Activated T-helper 2 cell treated with anti-CD3 and anti-CD28 coated beads, Interferon-gamma antibody, Interleukin-2, Interleukin-4, amounts not matched to agents 10 μg/mL and 5 μg/mL and 100 μg/mL, durations not matched to agents 14 hours and 24 hours and 36 hours (primary cell): ENCODE measurements at places on chromosomes 13 and 19.

GRCh38 chr13:71338070-71338469 is 528.9 kb downstream of the DACH1 start:
- no peaks in the 10 kb centered on the region for H3K4me1 ChIP-seq
- DNase-seq: no peak
- H3K27me3 ChIP-seq: no peaks in the 10 kb centered on the region
- H3K36me3 ChIP-seq: no peaks in the 10 kb centered on the region
- no peak overlapping the region for H3K27ac ChIP-seq
- H3K4me3 ChIP-seq: no peak overlapping the region

- H3K27me3 ChIP-seq: peaks cover 54% of the 10 kb centered on the region
- H3K4me1 ChIP-seq: peaks cover 10% of the 10 kb centered on the region
- H3K36me3 ChIP-seq: no peaks in the 10 kb centered on the region
- no peak within 1 kb of the TSS for H3K4me3 ChIP-seq
Measured at GRCh38 chr19:51531349-51532315, at the start of gene SIGLEC6. Gene SIGLEC6 (minus strand): TSS chr19:51531670. CDS start chr19:51531648, 22 bp downstream.

DNA sequence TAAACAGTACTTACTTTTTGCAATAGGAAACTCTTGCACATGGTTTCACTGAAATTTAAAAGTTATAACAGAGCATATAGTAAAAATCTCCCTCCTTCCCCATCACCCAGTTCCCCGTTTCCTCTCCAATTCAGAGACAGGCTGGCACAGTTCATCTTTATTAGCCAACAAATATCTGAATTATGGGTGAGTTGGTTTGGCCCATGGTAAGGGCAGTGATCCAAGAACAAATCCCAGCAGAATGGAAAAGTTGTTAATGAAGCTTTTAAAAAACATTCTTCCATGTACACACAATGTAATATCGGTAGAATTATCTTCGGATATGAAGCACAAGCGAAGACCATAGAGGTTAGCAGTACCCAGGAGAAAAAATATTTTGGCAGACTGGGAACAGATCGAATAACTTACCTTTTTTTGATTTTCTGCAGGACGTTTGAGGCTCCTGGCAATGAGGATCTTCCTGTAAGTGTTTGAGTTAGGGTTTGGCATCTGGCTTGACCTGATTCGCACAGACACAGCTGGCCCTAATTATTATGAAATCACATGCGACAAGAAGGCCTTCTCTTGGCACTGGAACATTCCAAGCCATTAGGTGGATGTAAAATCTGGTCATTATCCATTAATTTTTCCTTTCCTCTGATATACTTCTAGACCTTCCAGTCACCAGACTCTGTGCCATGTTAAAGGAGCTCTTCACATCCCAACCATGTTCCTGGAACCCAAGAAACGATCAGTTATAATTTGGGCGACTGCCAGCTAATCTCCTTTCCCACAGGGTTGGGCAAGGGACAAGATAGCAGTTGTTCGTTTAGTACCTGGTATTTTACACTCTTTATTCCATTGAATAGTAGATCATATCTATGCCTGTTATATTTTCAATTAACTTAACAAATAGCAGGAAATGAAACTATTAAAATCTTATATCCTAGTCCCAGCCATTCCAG is 139.4 kb upstream of the TSC22D1 start:
- no peak for DNase-seq
- no peak overlapping the region for H3K4me3 ChIP-seq
- peaks cover 6% of the 10 kb centered on the region for H3K27me3 ChIP-seq
- H3K36me3 ChIP-seq: no peaks in the 10 kb centered on the region
- no peak overlapping the region for H3K27ac ChIP-seq

DNA sequence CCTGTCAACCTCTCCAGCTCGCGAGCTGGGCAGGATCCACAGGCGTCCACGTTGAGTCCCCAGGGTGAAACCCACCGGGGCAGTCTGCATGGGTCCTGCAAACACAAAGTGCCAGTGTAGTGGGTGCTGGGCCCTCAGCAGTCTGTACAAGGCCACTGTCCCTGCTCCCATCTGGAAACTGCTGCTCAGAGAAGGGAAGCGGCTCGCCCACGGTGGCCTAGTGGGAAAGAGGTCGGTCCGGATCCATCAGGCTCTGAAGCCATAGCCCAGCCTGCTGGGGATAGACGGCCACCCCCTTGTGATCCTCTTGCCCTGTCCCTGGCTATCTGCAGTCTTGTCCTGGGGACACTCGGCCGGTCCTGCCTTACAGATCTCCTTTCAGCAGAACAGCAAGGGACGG is 2.6 kb upstream of the DIRAS1 start:
- no peak overlapping the region for H3K27ac ChIP-seq
- H3K27me3 ChIP-seq: peaks cover 25% of the 10 kb centered on the region
- H3K4me1 ChIP-seq: no peaks in the 10 kb centered on the region

DNA sequence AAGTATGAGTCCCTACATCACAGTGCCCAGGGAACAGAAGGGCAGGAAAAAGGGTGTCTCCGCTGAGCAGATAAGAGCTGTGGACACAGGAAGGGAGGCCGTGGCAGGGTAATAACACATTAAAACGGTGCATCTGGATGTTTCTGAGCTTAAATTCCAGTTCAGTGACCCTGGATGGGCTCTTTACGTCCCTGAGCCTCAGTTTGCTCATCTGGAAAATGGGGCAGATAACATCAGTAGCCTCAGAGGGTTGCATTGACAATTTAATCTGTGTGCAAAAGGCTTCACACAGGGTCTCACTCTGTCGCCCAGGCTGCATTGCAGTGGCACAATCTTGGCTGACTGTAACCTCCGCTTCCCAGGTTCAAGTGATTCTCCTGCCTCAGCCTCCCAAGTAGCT is 58.1 kb downstream of the CELF5 start:
- peaks cover 4% of the 10 kb centered on the region for H3K4me1 ChIP-seq
- H3K27ac ChIP-seq: no peak overlapping the region
- H3K36me3 ChIP-seq: no peaks in the 10 kb centered on the region
- H3K27me3 ChIP-seq: peaks cover 3% of the 10 kb centered on the region
- H3K4me3 ChIP-seq: no peak overlapping the region

DNA sequence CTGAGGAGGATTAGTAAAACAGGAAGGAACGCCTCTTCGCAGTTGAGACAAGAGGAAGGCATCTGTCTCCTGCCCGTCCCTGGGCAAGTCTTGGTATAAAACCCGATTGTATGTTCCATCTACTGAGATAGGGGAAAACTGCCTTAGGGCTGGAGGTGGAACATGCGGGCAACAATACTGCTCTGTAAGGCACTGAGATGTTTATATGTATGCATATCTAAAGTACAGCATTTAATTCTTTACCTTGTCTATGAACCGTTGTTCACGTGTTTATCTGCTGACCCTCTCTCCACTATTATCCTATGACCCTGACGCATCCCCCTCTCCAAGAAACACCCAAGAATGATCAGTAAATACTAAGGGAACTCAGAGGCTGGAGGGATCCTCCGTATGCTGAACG is 722 bp upstream of the TIMM50 start:
- peaks cover 24% of the 10 kb centered on the region for H3K4me1 ChIP-seq
- H3K27ac ChIP-seq: peak overlapping the region; percentile 84
- H3K27me3 ChIP-seq: no peaks in the 10 kb centered on the region
- no peak for DNase-seq
- peaks cover 52% of the 10 kb centered on the region for H3K36me3 ChIP-seq

DNA sequence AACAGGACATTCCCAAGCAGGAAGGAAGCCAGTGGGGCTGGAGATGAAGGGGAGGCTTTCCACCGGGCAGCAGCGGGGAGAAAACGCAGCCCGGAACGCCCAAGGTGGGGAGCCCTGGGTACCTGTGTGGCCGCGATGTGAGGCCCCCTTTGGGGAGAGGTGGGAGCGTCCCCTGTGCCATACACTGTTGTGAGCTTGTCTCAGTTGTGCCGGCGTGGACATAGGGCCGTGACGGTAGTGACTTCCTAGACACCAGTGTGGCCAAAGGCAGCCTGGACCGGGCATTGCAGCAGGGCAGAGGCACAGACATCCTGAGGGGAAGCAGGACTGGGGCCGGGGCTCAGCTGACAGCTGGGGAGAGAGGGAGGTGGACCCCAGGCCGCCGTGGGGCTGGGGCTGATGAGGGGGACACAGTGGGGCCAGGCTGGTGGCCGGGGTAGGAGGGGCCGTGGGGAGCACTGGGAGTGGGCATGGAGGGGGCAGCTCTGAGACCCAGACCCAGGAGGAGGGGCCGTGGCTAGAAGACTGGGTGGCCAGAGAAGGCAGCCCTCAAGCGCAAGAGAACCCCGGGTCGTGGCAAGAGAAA is 38.5 kb upstream of the TFDP1 start:
- no peaks in the 10 kb centered on the region for H3K4me1 ChIP-seq
- no peak overlapping the region for H3K27ac ChIP-seq
- peaks cover 10% of the 10 kb centered on the region for H3K36me3 ChIP-seq
- H3K27me3 ChIP-seq: no peaks in the 10 kb centered on the region
- DNase-seq: no peak
- no peak overlapping the region for H3K4me3 ChIP-seq

DNA sequence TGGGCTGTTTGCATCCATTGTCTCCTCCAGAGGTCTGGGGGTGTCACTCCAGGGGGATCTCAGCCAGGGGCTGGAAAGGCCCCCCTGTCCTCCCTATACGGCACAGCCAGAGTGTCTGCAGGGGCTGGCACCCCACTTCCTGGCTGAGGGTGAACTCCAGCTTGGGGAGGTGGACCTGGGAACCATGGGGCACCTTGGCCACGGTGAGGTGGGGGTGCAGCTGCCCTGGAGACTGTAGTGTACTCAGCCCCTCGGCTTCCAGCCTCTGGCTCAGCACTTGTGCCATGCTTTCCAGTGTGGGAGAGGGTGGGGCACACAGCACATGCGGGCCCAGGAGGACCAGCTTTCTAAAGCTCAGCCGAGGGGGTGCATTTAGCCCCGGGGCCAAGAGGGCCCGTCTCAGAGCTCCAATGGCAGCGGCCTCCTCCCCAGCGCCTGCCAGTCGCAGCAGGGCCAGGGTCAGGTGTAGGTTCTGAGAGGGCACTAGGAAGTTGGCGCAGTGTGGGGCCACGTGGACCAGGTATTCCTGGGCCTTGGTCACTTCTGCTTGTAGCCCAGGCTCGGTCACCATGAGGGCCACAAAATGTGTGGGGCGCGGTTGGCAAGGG is 1.4 kb downstream of the LENG9 start:
- peaks cover 4% of the 10 kb centered on the region for H3K27me3 ChIP-seq
- H3K36me3 ChIP-seq: peaks cover 36% of the 10 kb centered on the region
- H3K27ac ChIP-seq: no peak overlapping the region

- H3K4me3 ChIP-seq: peak overlapping the region; percentile 82
- peaks cover 8% of the 10 kb centered on the region for H3K36me3 ChIP-seq
- H3K27ac ChIP-seq: no peak overlapping the region
- no peak for DNase-seq
- peaks cover 19% of the 10 kb centered on the region for H3K27me3 ChIP-seq
Measured at GRCh38 chr19:43820098-43820883, 6.8 kb upstream of the ZNF283 start.

- H3K4me1 ChIP-seq: no peaks in the 10 kb centered on the region
- H3K4me3 ChIP-seq: no peak overlapping the region
- no peaks in the 10 kb centered on the region for H3K27me3 ChIP-seq
- DNase-seq: no peak
- H3K36me3 ChIP-seq: no peaks in the 10 kb centered on the region
Measured at GRCh38 chr13:112356190-112356589, 20.0 kb upstream of the SPACA7 start.

DNA sequence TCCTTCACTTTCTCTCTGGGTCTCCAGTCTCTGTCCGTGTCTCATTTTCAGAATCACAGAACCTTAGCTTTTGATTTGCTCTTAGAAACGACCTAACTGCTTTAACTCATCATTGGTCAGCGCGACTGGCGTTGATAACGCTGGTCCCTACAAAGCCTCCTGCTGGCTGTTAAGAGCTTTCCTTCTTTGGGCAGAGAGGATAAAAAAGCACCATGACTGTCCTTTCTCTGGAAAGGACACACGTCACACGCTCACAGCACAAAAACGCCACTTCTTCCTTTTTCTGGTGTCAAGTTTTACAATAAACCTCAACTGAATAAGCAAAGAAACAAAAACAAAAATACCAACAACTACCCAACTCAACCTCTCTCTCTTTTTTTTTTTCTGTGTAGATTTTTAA is 1.7 kb upstream of the KLK12 start:
- no peaks in the 10 kb centered on the region for H3K36me3 ChIP-seq
- no peak overlapping the region for H3K27ac ChIP-seq
- H3K4me1 ChIP-seq: no peaks in the 10 kb centered on the region
- no peak overlapping the region for H3K4me3 ChIP-seq
- DNase-seq: no peak
- H3K27me3 ChIP-seq: peaks cover 2% of the 10 kb centered on the region

GRCh38 chr19:42392165-42392564 is 2.1 kb upstream of the CNFN start:
- no peaks in the 10 kb centered on the region for H3K36me3 ChIP-seq
- peaks cover 9% of the 10 kb centered on the region for H3K4me1 ChIP-seq
- H3K27me3 ChIP-seq: peaks cover 27% of the 10 kb centered on the region
- no peak overlapping the region for H3K4me3 ChIP-seq

- no peak overlapping the region for H3K4me3 ChIP-seq
- no peaks in the 10 kb centered on the region for H3K36me3 ChIP-seq
- no peaks in the 10 kb centered on the region for H3K4me1 ChIP-seq
- H3K27me3 ChIP-seq: no peaks in the 10 kb centered on the region
- H3K27ac ChIP-seq: no peak overlapping the region
Measured at GRCh38 chr13:106145997-106146864, 389.2 kb downstream of the EFNB2 start.

DNA sequence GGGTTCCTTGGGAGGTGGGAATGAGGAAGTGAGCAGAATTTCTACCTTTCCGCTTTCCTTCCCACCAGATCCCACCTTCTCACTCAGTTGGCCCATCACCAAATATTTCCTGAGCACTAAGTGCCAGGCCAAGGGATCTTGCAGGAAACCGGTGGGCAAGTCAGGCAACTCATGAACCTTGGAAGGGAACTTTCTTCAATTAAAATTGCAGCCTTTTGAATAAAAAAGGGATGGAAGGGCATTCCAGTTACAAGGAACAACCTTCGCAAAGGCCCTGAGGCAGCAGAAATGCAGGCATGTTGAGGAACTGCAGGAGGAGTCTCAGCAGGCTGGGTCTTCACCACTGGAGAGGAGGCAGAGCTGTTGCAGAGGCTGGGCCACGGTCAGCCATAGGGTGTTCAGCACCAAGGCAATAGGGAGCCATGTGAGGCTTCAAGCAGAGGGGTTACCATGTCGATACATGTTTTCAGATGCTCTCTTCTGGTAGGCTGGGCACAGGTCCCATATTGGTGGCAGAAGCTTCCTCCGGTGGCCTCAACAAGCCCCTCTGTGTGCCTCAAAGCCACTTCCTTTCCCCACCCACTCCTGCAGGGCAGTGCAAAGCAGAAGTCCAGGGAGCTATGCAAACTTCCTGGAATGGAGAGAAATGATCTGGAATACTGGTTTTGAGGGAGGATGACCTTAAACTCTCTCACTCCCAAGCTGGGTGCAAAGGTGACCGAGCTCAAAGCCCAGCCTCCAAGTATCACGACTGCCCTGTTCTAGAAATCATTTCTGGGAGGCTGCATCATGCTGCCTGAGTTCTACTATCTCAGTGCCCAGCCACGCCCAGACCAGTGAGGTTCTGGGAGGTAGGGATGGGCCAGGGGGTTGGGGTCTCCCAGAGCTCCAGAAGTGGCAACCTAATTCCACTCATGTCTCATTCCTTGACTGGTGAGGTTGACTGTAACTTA is at the start of gene FUT6:
FUT6 (minus strand) TSS at position 638 of the 953 bp plus-strand sequence. CDS start 7,135 bp downstream, outside the sequence.
- H3K4me1 ChIP-seq: peaks cover 4% of the 10 kb centered on the region
- no peak within 1 kb of the TSS for H3K27ac ChIP-seq
- H3K36me3 ChIP-seq: no peaks in the 10 kb centered on the region
